ENCODE measurements at places on chromosomes 7 and 10.

- no peak for DNase-seq
Observed at GRCh38 chr7:155961241-155962190, 149.3 kb upstream of the SHH start.

GRCh38 chr7:5424749-5425506, 1.3 kb upstream of the TNRC18 start:
- DNase-seq = no peak

- no peak for DNase-seq
Observed at GRCh38 chr10:67621834-67622233, 74.2 kb downstream of the CTNNA3 start.

DNA sequence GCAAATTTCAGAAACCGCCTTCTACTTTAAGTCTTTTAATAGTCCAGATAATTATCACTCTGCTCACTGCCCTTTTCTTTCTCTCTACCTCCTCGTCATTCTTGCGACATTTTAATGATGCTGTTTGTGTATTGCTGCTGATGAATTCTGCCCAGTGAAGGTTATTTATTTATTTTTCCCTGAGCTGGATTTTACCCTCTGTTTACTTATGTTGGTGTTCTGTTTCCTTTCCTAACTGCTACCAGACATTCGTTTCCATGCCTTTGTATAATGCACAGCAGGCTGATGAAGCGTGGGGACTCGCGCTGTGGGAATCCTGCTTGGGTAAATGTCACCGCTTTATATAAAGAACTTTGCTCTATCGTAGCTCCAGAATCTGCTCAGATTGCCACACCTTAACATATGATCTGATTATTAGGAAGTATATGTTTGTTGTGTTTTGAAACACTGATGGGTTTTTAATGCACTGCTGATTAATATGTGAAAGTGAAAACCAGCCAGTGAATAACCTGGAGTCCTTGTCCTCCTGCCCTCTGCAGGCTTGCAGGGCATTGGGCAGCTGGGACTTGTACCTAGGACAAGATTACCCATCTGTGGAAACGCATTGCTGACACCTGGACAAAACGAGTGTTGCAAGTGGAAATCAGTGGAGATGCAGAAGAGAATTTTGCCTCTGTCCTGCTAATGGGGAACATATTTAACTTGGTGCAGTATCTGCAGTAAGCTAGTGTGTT, 291.5 kb downstream of the SDK1 start:
- no peak for DNase-seq

GRCh38 chr10:110208614-110209453, 1.4 kb downstream of the MXI1 start:
- no peak for DNase-seq

DNA sequence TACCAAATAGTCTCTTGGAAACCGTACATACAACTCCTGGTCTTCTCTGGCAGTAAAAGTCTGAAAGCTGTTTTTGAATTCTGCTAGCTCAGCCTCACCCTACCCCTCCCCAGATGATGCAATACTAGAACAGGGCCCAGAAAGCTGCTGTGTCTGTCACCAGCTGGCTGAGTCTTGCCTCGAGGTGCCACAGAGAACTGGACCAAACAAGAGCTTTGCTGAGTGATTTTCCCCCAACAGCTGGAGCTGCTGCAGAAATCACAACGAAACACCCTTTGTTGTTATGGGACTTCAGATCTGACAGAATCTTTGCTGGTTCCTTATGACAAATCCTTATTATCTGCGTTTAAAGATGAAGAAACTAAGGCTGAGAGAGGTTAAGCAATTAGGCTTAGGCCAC, 134.1 kb downstream of the SPAG6 start:
- DNase-seq = peak; percentile 62

DNA sequence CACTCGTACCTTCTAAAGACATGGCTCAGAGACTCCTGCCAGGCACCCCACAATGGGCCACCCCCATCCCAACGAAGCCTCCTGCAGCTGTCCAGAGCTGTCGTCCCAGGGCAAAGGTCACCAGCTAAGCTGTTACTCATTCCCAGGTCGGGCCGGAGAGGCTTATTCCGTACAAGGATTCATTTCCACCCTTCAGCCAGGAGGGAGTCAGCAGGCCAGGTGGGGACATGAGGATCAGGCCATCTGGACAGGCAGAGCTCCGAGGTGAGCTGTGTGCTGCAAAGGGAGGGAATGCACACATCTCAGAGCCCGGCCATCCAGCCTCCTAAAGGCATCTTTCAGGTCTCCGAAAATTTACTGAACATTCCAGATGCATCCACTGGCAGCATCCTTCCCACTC, 63.9 kb upstream of the NANOS1 start:
- no peak for DNase-seq

GRCh38 chr7:23469961-23470250, 385 bp downstream of the IGF2BP3 start:
- no peak for DNase-seq
